ENCODE measurements at places on chromosomes 5 and 9.

GRCh38 chr9:85501456-85501855 lies 240.3 kb downstream of the AGTPBP1 start:
- no peak for DNase-seq

DNA sequence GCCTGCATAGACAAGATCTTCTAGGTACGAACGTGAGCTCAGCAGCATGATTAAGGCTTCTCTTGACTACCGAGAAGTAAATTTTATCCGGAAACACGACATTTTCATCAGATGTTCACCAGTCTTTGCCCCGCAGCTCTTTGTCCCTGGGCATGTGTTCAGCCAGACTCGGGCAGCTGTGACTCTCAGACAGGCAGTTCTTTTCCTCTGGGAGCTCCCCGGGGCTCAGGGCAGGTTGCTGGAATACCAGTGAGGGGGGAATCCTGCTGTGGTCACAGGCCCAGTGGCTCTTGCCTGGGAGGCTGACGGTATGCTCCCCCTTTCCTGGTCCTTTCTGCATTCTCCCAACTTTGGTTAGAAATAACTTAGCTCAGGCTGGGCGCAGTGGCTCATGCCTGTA lies 186.1 kb downstream of the GNA14 start:
- no peak for DNase-seq

- no peak for DNase-seq
Measured at GRCh38 chr5:142896325-142897007, 126.3 kb downstream of the ARHGAP26 start.

- peak; percentile 83 for DNase-seq
Measured at GRCh38 chr5:38556599-38557307, at the start of gene LIFR. LIFR (minus strand) TSS chr5:38556646; CDS start chr5:38530647, 25,999 bp downstream.

DNA sequence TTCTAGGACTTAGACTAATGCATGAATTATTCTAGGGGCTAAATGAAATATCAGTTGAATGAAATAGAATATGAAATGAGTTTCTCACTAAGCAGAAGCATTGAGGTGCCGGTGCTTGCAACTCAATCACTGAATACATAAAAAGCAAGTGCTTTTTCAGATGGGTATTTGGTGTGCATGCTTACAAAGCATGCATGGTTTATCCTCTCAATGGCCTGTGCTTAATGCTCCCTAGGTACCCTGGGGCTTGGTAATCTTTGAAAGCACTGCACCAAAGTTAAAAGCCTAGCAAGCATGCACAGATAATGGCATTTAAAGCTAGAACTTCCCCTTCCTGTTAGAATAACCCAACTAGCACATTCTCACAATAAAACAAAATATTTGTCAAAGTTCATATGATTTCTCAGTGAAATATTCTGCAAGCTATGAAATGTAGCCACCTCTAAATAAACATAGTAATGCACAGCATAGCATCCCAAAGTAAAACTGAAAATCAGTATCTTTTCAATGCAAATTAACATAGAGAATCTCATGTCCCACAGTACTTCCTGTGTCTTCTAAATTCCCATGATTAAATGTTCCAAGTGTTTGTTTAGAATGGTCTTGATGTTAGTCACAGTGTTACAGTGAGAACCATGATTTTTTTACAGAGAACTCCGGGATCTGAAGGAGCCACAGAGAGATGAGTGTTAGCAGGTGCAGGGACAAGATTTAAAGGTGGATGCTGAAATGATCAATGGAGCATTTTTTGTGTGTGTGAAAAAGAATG lies 143.4 kb upstream of the CDH6 start:
- no peak for DNase-seq

DNA sequence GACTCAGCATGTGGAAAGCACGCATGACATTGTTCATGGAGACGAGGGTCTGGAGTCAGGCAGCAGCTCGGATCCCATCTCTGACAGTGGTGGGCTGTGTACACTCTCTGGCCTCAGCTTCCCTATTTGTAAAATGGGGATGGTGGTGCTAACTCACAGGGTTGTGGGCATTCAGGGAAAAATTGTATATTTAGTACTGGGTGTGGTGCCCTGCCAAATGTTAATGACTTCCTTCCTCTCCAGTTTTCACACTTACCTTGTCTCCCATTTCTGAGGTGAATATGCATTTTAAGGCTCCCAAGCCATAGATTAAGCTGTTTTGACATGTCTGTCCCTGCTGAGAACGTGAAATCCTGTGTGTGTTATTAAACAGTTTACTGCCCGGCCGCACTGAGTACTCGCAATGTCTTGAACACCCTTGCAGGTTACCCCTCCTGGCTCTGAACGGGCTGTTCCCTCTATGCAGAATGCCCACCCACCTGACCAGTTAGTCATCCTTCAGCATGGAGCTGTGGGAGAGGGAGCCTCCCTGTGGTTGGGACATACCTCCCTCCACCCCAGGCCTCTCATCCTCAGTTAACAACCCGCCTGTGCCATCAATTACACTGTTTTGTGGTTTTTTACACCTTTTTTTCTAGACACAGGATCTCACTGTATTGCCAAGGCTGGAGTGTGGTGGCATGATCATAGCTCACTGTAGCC lies 25.8 kb downstream of the TJP2 start:
- peak; percentile 29 for DNase-seq

GRCh38 chr9:35517131-35517530 lies 27.2 kb downstream of the RUSC2 start:
- no peak for DNase-seq

- DNase-seq = no peak
Measured at GRCh38 chr9:3018691-3019230, 174.9 kb upstream of the PUM3 start.

DNA sequence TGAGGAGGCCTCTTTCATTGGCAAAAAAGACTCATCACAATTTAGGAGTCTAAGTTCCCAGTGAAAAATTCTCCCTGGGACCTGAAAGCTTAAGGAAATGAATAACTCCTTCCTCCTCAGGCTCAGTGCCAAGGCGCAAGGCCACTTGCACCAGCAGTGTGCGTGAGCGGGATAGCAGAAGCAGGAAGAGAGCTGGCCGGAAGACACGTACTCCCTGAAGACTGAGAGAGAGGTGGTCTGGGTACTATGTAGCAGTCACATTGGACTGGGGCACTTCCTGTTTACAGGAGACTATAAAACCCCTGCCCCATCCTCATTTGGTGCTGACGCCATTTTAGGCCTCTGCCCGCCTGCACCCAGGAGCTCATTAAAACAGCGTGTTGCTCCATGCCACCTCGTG lies 66.3 kb upstream of the IL33 start:
- no peak for DNase-seq

GRCh38 chr9:20043461-20043860 lies 254.6 kb upstream of the SLC24A2 start:
- DNase-seq = no peak
